ENCODE measurements at places on chromosomes 12 and 14.
A peak's percentile ranks its signal among the peaks of the same experiment; 100 is the strongest.

DNA sequence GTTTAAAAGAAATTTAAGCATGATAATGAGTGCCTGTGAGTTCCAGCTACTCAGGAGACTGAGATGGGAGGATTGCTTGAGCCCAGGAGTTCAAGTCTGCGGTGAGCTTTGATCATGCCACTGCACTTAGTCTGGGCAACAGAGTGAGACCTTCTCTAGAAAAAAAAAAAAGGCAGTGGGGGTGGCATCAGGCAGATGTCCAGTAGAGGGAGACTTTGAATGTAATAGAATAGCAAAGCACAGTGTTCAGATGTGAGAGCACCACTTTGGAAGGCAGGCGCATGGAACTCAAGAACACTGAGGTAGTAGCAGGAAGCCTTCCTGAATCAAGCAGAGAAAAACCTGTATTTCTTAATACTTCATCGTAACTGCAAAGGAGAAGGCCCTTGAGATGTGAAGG lies 394.5 kb upstream of the GARIN6 start:
- DNase-seq = no peak

DNA sequence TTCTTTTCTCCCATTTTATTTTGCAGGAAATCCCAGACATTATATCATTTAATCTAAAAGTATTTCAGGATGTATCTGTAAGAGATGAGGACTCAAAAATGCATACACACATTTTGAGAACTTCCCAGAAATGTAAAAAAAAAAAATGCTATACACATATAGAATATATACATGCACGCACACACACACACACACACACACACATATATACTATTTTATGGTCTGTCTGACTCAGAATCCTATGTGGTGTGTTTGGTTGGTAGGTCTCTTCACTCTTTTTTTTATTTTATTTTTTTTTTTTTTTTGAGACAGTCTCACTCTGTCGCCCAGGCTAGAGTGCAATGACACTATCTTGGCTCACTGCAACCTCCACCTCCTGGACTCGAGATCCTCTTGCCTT lies 65.5 kb downstream of the FBXO34 start:
- DNase-seq = no peak

DNA sequence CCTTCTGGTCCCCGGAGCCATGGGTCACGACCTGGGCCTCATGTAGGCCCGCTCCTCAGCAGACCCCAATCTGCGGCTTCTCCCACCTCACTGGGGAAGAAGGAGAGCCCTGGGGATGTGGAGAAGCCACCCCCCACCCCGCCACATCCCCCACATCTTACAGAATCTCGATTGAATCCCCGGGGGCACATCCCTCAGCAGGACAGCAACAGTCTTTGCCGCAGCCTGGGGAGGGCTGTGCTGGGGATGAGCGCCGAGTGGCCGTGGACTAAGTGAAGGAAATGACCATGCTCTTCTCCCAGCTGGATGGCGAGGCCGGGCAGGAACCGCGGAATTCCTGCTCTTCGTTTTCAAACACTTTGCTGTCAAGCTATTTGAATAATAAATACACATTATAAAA lies 169.0 kb upstream of the RTL1 start:
- no peak for DNase-seq

GRCh38 chr14:53330441-53330840 lies 177.3 kb upstream of the DDHD1 start:
- no peak for DNase-seq

GRCh38 chr14:102907980-102908730 lies 14.3 kb upstream of the AMN start:
- no peak for DNase-seq

DNA sequence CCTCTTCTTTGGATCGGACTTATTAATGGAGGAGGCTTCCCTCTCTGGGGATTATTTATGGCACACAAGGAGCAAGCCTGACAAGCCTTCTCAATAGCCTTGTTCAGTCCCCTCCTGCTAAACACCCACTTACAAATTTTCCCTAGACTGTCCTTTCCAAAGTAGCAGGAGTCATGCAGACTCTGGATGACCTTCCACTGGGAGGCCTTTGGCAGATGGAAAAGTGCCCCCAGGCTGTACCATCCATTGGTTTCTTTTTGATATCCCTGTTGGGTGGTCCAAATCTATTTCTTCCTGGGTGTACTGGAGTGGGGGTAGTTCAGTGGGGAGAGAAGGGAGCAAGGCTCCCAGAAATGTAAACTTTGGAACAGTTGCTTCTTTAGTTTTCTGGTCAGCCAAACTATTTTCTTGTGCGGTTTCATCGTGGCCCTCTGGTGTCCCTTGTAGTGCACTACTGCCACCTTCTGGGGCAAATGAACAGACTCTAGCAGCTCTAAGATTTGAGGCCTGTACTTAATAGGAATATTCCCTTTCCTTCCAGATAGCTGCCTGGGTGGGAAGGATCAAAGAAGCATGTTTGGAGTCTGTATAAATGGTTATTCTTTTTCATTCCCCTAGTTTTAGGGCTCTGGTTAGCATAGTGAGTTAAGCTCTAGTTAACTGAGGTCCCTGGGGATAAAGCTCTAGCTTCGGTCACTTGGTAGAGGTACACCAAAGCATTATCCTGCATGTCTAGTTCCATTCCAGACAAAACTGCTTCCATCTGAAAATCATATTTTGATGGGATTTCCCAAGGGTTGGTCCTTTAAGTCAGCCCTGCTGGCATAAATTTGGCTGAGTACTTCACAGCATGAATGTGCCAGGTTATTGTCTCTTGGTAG lies 409.5 kb downstream of the SLC6A15 start:
- peak; percentile 27 for DNase-seq
